T follicular helper cell (primary cell): ENCODE measurements at places on chromosomes 7 and 10.

DNA sequence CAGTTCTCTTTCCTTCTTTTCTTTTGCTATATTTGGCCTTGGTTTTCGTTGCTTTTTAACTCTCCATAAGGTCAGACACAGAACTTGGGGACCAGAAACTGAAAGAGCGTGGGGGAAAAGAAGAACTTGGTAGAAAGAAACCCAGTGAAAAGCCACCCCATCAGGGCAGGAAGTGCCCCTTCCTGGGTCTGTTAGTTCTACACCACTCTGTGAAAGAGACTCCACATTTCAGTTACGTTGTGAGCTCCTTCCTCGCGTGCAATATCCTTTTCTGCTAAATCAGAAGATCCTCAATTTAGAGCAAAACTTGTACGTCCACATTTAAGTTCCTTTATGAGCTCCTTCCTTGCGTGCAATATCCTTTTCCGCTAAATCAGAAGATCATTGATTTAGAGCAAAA is 220.6 kb upstream of the FOXK1 start:
- DNase-seq: no peak

DNA sequence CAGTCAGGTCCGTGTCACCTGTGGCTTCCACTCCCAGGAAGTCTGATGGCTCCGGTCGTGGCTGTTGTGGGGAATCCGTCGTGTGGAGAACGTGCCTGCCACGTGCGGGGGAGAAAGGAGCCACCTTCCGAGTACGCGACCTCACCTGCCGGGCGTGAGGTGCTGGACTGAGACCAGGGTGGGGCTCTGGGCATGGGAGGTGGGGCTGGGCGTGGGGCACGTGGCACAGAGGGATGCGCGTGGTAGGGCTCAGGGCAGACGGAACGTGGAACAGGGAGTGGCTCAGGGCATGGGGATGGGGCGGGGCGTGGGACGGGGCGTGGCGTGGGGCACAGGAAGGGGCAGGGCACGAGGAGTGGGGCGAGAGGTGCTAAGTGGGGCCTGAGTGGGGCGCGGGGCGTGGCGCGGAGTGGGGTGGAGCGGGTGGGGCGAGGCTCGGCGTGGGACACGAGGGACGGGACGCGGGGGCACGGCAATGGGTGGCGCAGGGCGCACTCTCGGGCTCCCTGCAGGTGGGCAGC is 64.8 kb downstream of the C10orf143 start:
- no peak for DNase-seq

DNA sequence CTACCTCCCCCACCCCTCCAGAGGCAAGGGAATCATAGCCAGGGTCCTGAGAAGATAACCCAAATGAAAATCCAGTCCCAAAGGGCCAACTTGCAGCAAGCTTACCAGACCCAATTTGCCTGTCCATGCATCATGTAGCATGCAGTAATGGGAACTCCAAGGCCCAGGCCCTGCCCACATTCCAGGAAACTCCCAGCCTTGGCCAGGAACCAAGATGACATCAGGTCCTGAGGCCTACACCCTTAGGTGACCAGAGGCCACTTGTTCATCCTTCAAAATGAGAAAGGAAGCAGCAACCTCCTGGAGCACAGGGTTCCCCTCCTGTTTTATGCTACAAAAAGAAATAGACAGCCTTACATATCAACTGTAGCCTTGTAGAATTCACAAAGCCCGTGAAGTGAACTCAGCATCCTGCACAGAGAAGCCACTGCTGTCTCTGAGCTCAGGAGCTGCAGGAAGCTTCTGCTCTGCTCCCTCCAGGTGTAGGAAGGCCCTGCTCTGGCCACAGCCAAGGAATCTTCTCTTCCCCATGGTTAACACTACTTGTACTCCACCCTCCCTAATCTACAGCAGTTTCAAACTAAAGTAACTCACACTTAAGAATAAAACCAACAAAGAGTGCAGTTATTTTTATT is 30.3 kb upstream of the GRB10 start:
- no peak for DNase-seq

- no peak for DNase-seq
Observed at GRCh38 chr7:25963733-25964132, 188.3 kb upstream of the NFE2L3 start.

- DNase-seq: peak; percentile 21
Observed at GRCh38 chr10:96513305-96513697, 425 bp downstream of the TLL2 start.
